ENCODE measurements at places on chromosomes 3 and 15.

DNA sequence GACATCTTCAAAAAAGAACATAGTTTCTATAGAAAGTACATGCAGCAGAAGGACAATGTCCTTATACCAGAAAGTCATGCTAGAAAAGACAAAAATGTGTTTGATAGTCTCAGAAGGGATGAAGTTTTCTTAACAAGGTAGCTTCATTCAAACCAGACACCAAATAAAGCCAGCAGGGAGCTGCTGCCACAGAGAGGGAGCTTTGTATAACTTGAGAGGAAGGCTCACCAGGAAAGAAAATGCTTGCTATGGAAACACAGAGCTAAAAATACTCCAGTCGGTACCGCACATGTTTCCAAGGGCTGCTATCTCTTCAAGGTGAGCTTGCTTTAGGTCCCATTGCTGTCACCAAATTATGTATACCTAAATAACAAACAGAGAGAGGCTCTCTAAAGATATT, 1074.8 kb upstream of the ALCAM start:
- DNase-seq: no peak

DNA sequence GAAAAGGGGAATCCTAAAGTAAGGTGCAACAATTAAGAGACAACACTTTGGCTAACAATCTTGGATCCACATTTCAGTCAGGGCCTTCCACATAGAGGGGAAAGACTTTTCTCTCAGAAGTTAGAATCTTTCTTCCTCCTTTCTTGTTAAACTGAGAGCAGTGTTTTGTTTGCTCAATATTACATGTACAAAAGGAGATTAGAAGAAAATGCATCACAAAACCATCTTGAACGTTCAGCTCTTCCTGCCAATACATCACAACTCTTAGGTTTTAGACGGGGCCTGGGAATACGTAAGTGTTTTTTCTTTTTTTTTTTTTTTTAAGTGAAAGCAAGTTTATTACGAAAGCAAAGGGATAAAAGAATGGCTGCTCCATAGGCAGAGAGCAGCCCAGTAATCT, 39.1 kb downstream of the MAP2K1 start:
- no peak for DNase-seq

- no peak for DNase-seq
Measured at GRCh38 chr15:42493679-42494078, 1.8 kb upstream of the SNAP23 start.

DNA sequence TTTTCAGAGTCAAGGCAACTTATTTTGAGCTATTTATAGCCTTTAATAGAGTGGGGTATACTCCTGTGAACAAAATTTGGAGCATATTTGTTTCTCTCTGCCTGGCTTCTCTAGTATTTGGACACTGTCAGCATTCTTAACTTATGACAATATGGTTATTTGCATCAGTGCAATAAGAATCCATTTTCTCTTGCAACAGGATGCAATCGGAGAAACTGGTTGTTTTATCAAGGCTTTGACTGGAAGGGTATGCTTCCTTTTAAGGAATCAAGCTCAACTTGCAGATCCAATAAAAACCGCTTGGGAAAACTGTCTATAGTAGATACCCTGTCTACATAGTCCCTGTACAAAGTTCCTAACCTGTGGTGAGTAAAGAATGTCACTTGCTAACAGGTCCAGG, 106.7 kb downstream of the DPH6 start:
- DNase-seq: no peak

- DNase-seq: no peak
Measured at GRCh38 chr3:178880274-178880673, 191.3 kb downstream of the ZMAT3 start.

GRCh38 chr3:183581496-183582155, 26.1 kb upstream of the KLHL6 start:
- DNase-seq: no peak

DNA sequence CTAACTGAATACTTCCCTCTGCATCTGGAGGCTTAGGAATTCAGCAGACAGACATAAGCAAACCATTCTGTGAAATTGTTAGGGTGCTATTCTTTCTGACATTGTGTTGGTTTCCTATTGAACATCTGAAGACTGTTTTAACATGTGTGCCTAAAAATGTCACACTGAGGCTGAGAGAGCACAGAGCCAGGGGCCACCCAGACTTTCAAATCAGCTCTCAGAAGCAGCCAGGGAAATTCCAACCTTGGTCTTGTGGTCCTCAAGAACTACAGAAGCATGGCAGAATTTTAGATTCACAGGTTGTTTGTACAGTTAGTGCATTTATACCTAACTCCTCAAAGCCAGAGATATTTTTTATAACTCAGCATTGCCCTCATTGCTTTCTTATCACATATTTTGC, 929.2 kb upstream of the CFAP20DC start:
- no peak for DNase-seq

GRCh38 chr15:78353093-78353492, 12.9 kb downstream of the CRABP1 start:
- DNase-seq: no peak

DNA sequence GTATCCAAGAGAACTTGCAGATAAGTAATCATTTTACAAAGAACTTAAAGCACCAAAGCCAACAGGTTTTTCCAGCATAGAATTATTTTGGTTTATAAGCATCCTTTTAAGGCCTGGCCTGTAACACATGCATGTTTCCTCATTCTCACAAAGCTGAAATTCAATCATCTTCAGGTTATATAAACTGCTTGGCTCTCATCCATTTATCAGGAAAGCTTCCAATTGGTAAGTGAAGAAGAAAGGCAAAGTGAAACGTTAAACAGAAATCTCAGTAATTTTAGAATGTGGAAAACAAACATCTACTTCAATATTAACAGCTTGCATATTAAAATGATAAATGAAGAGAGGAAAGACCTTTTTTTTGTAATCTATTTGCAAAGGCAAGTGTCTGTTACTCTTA, 1.6 kb downstream of the SERP1 start:
- DNase-seq: peak; percentile 20

DNA sequence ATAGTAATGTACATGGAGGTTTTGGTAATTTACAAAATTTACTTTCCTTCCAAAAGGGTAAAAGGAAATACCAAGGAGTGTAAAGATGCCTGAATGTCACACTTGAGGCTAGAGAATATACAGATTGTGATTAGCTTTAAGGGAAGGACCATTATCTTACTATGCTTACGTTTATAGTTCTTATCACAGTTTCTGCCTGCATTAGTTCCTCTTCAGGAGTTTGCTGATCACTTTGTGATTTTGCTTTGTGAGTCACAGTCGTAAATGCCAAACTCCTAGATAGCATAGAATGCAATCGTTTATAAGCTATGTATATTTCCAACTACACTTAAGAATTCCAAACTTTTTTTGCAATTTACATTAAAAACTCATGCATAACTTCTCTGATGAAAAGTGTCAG, 1034.6 kb downstream of the DIPK2A start:
- no peak for DNase-seq

- peak; percentile 18 for DNase-seq
Measured at GRCh38 chr15:52171386-52171785, 19.8 kb downstream of the GNB5 start.

DNA sequence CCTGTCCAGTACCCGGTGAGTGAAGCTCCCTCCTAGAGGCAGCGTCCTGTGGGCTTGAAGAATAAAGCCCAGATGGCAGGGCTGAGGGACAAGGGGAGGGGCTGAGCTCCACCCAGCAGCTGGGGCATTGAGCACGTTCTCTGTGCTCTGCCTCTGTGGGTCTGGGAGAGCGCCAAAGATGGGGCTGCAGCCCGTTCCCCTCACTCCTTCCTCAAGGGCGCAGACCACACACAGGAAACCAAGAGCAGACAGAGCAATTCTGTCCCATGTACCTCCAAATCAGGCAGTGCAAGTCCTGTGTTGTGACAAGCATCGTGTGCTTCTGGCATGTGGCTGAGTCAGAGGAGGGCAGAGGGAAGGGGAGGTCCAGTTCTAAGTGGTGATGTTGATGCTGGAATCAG, 15.7 kb upstream of the KIF23 start:
- peak; percentile 42 for DNase-seq

DNA sequence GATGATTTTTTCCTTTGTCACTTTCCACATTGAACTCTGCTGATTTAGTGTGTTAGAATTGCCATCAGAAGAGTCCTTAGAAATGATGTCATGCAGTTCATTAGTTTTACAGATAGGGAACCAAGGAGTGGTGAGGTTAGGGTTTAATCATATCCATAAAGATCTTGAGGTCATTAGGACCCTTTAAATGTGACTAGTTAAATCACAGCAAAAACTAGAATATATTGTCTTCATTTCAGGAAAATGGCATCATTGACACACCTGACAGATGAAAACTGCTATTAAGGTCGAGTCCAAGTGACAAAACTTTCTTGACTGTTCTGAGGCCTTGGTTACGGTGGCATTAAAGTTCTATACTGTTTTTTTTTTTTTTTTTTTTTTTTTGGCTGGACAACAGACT, 50.5 kb downstream of the MBNL1 start:
- DNase-seq: no peak

- DNase-seq: no peak
Measured at GRCh38 chr3:32602206-32602605, 31.5 kb upstream of the DYNC1LI1 start.

- DNase-seq: no peak
Measured at GRCh38 chr3:171678971-171679492, 131.3 kb downstream of the PLD1 start.

- DNase-seq: peak; percentile 32
Measured at GRCh38 chr15:60869851-60870250, 359.3 kb downstream of the RORA start.

DNA sequence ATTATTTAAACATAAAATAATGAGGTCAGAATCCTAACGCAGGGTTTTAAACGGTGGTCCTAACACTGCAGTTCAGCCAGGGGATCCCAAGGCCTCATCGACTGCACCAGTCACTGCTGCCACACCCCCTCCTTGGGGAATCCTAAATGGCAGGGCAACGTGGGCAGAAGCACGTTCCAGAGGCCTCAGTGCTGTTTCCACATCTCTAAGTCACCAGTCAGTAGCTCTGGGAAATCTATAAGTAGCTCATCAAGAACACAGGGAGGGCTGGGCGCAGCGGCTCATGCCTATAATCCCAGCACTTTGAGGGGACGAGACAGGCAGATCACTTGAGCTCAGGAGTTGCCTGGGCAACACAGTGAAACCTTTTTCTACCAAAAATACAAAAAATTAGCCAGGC, 47.5 kb downstream of the PRTG start:
- no peak for DNase-seq

- no peak for DNase-seq
Measured at GRCh38 chr3:116306720-116307119, 138.6 kb downstream of the LSAMP start.

- DNase-seq: peak; percentile 90
Measured at GRCh38 chr15:72227192-72227586, 3.8 kb downstream of the PKM start.

DNA sequence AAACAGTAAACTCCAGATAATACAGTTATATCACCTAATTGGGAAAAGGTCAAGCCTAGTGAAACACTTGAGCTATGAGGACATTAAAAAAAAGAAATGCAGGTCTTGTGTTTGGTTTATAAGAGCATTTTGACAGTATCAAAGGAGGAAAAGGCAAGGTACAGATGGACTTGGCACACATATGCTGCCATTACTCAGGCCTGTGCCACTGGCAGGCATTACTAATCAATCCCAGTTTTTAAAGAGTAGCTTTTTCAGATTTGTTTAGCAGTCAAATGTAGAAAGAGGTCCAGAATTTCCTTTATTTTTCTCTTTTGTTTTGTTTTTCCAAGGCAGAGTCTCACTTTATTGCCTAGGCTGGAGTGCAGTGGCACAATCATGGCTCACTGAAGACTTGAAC, 38.9 kb downstream of the MDFIC2 start:
- DNase-seq: no peak

- DNase-seq: peak; percentile 36
Measured at GRCh38 chr3:62870321-62870720, 4.9 kb downstream of the CADPS start.
